Hepatocyte (in vitro differentiated cells): ENCODE measurements at places on chromosomes 6 and 20. TPM values are rescaled to one million over a fixed set of nuclear protein-coding genes. Genes with fewer than 3 reads are reported as not detected.

DCDC2 gene
- 2.7 and 3.8 TPM in 2 replicates for polyA plus RNA-seq

ARFGEF2 gene
- 9.7 and 10.9 TPM in 2 replicates for polyA plus RNA-seq

FILIP1 gene
- 4.1 and 5.7 TPM in 2 replicates for polyA plus RNA-seq

SLC13A3 gene
- polyA plus RNA-seq, result 6.7 and 9.4 TPM in 2 replicates

EPPIN gene
- polyA plus RNA-seq, result not detected in 2 replicates

OR2J3 gene
- polyA plus RNA-seq, result not detected in 2 replicates

MYLK2 gene
- polyA plus RNA-seq, result 0.33 TPM in 1 of 2 replicates, not detected in the other

SERINC1 gene
- 165 and 169 TPM in 2 replicates for polyA plus RNA-seq

GATA5 gene
- polyA plus RNA-seq, result 43.5 and 53.6 TPM in 2 replicates

ESR1 gene
- not detected in 2 replicates for polyA plus RNA-seq

OPN5 gene
- polyA plus RNA-seq, result not detected in 2 replicates

ZBTB46 gene
- polyA plus RNA-seq, result 2.0 and 3.2 TPM in 2 replicates

BHLHE23 gene
- polyA plus RNA-seq, result not detected in 2 replicates

FAM83B gene
- polyA plus RNA-seq, result 5.5 and 5.6 TPM in 2 replicates

MRPL14 gene
- 106 and 124 TPM in 2 replicates for polyA plus RNA-seq

EEF1A2 gene
- 12.0 and 14.8 TPM in 2 replicates for polyA plus RNA-seq

BPIFB1 gene
- polyA plus RNA-seq, result 0.32 and 0.85 TPM in 2 replicates

PNLDC1 gene
- 0.11 TPM in 1 of 2 replicates, not detected in the other for polyA plus RNA-seq

CDH4 gene
- polyA plus RNA-seq, result 0.58 and 0.73 TPM in 2 replicates

SNX14 gene
- polyA plus RNA-seq, result 46.7 and 58.4 TPM in 2 replicates

MYT1 gene
- 0.05 and 0.06 TPM in 2 replicates for polyA plus RNA-seq

ADGRF1 gene
- polyA plus RNA-seq, result 0.32 and 1.7 TPM in 2 replicates

PI3 gene
- 19.8 and 28.9 TPM in 2 replicates for polyA plus RNA-seq

STMN3 gene
- 17.3 and 18.2 TPM in 2 replicates for polyA plus RNA-seq
